Esophagus squamous epithelium (tissue), 5 donors: ENCODE measurements at places on chromosomes 12 and 14.
A peak's percentile ranks its signal among the peaks of the same experiment; 100 is the strongest.

DNA sequence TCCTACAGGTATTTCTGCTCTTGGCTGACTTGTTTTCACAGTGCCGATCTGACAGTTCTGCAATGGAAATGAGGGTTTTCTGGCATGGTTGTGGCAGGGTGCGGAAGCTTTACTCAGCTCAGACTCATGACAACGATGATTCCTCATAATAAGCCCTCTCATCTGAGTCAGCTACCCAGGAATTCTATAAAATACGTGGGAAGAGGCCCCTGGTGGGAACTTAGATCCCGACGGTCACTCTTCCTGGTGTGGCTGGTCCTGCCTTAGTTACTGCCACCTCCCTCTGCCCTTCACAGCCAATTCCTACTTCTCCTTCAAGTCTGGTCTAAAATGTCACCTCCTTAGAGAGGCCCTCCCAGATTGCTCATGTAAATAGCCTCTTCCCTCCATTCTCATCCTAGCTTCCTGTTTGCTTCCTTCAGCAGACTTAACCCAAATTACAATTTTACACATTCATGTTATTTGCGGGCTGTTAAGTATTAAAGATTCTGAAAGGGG lies 104.2 kb upstream of the MAP1LC3B2 start:
- peak overlapping the region; percentile 65 for H3K27ac ChIP-seq
- no peak overlapping the region for H3K4me3 ChIP-seq
- no peaks in the 10 kb centered on the region for H3K36me3 ChIP-seq
- H3K4me1 ChIP-seq = peaks cover 29% of the 10 kb centered on the region
- H3K27me3 ChIP-seq = no peaks in the 10 kb centered on the region
- no peak for DNase-seq

GRCh38 chr14:94775871-94776210 lies 5.9 kb upstream of the GSC start:
- peaks cover 11% of the 10 kb centered on the region for H3K4me1 ChIP-seq
- no peak overlapping the region for H3K27ac ChIP-seq
- no peaks in the 10 kb centered on the region for H3K36me3 ChIP-seq
- H3K4me3 ChIP-seq = no peak overlapping the region
- no peak for DNase-seq

- H3K4me3 ChIP-seq = no peak overlapping the region
- peaks cover 15% of the 10 kb centered on the region for H3K4me1 ChIP-seq
- no peaks in the 10 kb centered on the region for H3K27me3 ChIP-seq
- no peak for DNase-seq
These were observed 11.4 kb downstream of the PACS2 start for GRCh38 chr14:105325716-105326567.

GRCh38 chr14:79709573-79709972 lies 501.7 kb downstream of the DIO2 start:
- DNase-seq = no peak
- no peaks in the 10 kb centered on the region for H3K27me3 ChIP-seq
- H3K36me3 ChIP-seq = no peaks in the 10 kb centered on the region
- H3K27ac ChIP-seq = no peak overlapping the region
- no peak overlapping the region for H3K4me3 ChIP-seq

DNA sequence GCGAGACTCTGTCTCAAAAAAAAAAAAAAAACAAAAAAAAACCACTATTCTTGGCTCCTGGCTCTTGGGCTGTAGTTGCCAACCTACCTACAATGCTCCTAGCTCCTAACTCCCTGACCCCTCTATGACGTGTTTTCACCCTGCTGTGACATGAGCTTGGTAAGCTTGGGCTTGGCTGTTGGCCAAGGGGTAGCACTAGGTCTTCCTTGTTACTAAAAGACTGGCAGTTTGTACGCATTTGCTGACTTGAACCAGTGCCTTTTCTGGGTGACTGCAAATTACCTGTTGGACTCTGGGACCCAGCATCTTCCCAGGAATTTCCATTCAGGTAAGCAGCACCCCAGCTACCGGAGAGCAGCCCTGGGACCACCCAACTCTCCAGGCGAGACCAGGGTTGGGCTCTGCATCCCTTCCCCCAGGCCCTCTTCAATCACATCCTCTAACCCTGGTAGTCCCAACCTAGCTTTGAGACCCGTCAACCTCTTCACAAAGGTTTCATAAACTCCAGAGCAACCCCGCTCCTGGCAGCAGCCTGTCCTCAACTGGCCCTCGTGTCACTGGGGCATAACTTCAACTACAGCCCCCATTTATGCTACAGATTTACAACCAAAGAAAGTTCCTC lies 8.3 kb downstream of the CDK2AP1 start:
- H3K27me3 ChIP-seq = no peaks in the 10 kb centered on the region
- peaks cover 59% of the 10 kb centered on the region for H3K4me1 ChIP-seq
- no peak for DNase-seq
- no peak overlapping the region for H3K4me3 ChIP-seq
- H3K27ac ChIP-seq = no peak overlapping the region

DNA sequence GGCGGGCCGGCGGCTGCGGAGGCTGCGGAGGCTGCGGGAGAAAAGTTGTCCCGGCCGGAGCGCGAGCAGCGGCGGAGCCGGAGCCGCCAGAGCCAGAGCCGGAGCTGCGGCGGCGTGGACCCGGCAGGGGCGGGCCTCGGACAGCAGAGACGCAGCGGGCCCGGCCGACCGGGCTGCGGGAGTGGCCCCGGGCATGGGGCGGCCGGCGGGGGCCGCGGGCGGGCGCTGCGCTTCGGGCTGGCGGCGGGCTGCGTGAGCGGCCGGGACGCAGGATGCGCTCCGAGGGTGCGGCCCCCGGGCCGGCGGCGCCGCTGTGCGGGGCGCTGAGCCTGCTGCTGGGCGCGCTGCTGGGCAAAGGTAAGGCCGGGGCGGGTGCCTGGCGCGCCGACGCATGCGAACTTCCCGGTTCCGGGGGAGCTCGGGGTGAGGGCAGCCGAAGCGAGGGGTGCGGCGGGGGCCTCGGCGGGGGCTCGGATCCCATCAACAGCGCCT lies at the start of gene TMEM132C:
TSS of gene TMEM132C (plus strand) at position 40 of the 492 bp plus-strand sequence. CDS start at position 273, 233 bp downstream.
- H3K4me3 ChIP-seq = peak within 1 kb of the TSS; percentile 21
- no peak within 1 kb of the TSS for H3K27ac ChIP-seq
- no peaks in the 10 kb centered on the region for H3K36me3 ChIP-seq
- peaks cover 5% of the 10 kb centered on the region for H3K27me3 ChIP-seq
- no peak for DNase-seq

DNA sequence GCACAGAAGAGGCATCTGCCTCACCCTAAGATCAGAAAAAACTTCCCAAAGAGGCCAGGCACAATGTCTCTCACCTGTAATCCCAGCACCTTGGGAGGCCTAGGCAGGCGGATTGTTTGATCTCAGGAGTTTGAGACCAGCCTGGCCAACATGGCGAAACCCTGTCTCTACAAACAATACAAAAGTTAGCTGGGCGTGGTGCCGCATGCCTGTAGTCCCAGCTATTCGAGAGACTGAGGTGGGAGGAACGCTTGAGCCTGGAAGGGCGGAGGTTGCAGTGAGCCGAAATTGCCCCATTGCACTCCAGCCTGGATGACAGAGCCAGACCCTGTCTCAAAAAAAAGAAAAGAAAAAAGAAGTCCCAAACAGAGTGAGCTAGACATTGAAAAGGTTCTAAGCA lies 4.5 kb downstream of the ZBTB1 start:
- no peaks in the 10 kb centered on the region for H3K27me3 ChIP-seq
- H3K4me1 ChIP-seq = peaks cover 32% of the 10 kb centered on the region
- no peak for DNase-seq
- H3K36me3 ChIP-seq = no peaks in the 10 kb centered on the region

DNA sequence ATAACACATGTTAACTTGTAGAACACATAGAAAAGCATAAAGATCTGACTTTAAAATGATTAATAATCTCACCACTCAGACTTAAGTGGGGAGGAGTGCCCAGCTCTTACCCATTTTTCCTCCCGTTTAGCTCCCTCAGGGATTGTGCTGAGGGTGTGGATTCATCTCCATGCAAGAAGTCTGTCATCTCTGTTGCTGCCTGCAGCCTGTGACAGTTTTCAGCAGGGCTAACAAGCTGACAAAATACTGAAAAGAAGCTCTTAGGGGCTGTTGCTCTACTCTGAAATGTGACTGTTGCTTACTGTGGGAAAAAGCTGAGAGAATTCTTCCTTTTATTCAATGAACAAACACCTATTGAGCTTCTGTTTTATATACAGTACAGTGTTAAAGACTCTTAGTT lies 216.2 kb downstream of the CPNE8 start:
- no peak for DNase-seq
- no peaks in the 10 kb centered on the region for H3K4me1 ChIP-seq
- H3K36me3 ChIP-seq = no peaks in the 10 kb centered on the region

GRCh38 chr14:89767861-89768268 lies 186.7 kb downstream of the EFCAB11 start:
- no peaks in the 10 kb centered on the region for H3K36me3 ChIP-seq
- H3K4me1 ChIP-seq = no peaks in the 10 kb centered on the region
- DNase-seq = no peak

DNA sequence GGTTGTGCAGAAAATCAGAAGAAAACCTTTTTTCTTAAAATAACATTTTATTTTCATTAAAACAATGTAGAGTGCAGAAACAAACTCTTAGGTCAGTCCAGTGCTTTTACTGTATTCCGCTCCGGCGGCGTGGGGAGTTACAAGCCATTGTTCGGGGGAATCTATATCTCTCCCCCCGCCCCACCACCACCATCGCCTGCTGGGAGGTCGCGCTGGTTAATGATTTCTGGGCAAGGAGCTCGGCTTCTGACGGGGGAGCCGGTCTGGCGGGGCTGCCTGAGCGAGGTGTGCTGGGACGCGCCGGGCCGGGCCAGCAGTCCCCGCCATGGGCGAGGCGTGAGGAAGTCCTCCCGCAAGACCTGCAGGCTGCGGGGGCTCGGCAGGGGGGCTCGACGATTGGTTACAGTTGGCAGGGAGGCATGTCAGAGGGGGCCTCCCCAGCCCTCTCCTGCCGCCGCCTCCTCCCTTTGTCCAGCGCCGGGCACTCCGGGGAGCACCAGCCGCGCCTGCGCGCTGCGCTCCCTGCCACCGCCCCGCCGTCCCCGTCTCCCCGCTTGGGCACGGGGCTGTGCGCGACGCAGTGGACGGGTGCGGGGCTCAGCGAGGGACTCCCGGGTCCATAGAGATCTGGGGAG lies 1.0 kb upstream of the DUSP6 start:
- peak overlapping the region; percentile 75 for H3K4me3 ChIP-seq
- peaks cover 22% of the 10 kb centered on the region for H3K4me1 ChIP-seq
- no peaks in the 10 kb centered on the region for H3K36me3 ChIP-seq
- H3K27me3 ChIP-seq = no peaks in the 10 kb centered on the region
- no peak for DNase-seq

DNA sequence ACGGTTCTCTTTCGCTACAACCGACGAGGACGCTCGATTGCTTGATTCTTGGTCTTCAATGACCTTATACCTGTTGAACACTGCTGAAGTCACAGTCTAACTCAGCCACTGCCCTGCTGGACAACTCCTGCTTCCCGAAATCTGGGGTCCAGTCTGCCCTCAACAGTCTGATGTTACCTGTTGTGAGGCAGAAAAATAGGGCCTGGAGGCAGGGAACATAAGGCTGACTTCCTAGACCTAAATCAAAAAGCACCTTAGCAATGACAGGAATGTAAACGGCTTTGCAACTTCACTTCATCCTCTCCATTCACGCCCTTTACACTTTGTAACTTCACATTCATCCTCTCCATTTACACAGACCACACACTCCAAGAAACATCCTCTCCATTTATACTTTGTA lies 597 bp upstream of the GLTP start:
- no peak for DNase-seq
- H3K4me1 ChIP-seq = peaks cover 33% of the 10 kb centered on the region
- H3K36me3 ChIP-seq = no peaks in the 10 kb centered on the region

DNA sequence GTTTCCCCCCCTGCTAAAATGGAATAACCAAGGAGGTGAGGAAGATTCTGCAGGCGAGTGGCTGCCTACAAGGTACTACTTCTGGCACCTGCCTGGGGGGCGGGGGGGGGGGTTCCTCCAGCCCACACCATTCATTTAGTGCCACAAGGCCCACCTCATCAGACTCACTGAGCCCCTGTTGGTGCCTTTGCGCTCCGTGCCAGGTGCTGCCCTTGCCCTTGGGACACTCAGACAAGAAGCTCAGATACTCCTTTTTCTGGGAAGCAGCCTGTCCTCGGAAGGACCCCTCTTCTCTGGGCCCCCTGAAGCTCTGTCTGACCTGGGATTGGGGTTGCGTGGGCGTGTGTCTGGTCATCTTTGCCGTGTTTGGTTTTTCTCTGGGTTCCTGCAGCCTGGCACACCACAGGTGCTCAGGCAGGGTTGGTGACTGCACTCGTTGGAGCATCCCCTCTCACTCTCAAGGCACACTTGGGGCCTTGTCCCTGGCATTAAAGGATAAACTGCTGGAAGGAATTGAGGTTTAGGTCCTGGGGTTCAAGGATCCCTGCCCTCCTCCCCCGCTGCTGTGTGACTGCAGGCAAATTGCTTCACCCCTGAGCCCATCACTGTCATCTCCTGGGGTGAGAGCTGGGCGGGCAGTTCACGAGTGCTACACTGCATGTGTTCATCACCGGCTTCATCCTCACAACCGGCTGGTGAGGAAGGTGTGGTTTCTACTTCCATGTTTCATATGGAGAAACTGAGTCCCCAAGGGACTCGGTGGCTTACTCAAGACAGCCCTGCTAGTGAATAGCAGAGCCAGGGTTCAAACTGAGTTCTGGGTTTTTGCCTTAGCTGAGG lies 16.9 kb downstream of the FAM222A start:
- no peak overlapping the region for H3K4me3 ChIP-seq
- no peaks in the 10 kb centered on the region for H3K36me3 ChIP-seq

DNA sequence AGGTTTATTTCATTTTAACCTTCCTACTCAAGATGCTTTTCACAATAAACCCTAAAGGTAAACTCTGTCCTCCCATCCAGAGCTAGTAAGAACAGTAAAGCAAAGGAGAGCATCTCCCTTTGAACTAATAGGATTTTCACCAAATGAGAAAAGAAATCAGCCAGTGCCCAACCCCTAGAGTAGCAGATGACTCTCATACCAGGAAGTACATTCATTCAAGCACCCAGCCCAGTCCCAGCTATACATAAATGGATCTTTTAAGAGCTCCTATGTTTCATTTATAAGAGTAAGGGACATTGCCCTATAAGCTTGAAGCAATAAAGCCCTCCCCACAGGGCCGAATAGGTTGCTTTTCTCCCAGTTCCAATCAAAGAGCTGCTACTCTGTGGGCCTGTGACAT lies 7.6 kb downstream of the BAZ2A start:
- H3K4me1 ChIP-seq = no peaks in the 10 kb centered on the region
- no peak overlapping the region for H3K4me3 ChIP-seq
- no peaks in the 10 kb centered on the region for H3K27me3 ChIP-seq
- peak overlapping the region; percentile 8 for H3K27ac ChIP-seq
